Memory B cell (primary cell): ENCODE measurements at places on chromosomes 1 and 21.
A peak's percentile ranks its signal among the peaks of the same experiment; 100 is the strongest.

DNA sequence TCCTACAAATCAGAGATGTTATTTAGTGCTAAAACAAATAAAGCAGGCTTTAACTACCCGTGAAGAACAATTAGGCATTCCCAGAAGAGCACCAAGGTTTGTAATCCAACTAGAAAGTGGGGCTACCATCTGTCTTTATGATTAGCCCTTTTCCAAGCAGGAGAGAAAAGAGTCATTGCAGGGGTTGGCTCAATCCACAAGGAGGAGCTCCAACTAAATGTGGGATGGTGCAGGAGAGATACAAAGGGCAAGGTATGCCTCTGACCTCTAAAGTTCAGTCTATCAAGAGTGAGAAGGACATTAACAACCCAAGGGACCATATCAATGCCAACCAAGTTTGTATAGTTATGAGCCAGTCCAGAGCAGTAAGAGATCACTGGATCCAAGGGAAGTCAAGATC lies 382.7 kb upstream of the DUSP10 start:
- DNase-seq = no peak
- H3K4me1 ChIP-seq = no peaks in the 10 kb centered on the region
- H3K27me3 ChIP-seq = peaks cover 7% of the 10 kb centered on the region
- H3K36me3 ChIP-seq = no peaks in the 10 kb centered on the region
- no peak overlapping the region for H3K27ac ChIP-seq

DNA sequence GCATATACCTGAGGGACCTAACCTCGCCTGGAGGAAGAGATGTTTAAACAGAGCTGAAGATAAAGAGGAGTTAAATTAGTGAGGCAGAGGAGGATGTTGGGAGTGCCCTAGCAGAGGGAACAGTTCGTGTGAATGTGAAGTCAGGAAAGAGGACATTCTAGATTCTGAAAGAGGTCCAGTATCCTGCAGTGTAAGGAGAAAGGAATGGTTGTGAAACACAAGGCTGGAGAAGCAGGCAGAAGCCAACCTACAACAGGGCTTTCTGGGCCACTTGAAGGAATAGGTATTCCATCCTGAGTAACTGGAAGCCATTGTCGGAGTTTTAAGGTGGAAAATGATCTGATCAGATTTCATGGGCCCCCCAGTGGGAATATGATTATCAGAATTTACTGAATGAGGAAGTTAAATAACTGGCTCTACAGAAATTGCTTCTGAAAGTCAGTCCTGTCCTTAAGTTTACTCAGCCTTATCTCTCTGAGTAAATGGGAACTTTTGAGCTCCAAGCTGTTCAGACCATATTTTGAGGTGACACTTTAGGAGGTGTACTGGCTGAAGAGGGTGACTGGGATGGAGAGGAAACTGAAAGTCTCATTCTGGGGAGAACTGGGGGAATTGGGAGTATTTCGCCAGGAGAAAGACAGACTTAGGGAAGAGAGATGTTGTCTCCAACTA lies 24.4 kb upstream of the FAAH start:
- no peaks in the 10 kb centered on the region for H3K27me3 ChIP-seq
- peaks cover 21% of the 10 kb centered on the region for H3K36me3 ChIP-seq
- peak overlapping the region; percentile 88 for H3K27ac ChIP-seq
- DNase-seq = no peak
- peaks cover 18% of the 10 kb centered on the region for H3K4me1 ChIP-seq

- H3K27ac ChIP-seq = peak overlapping the region; percentile 38
- peaks cover 13% of the 10 kb centered on the region for H3K27me3 ChIP-seq
- H3K36me3 ChIP-seq = no peaks in the 10 kb centered on the region
Observed at GRCh38 chr1:3695326-3696217, 43.3 kb downstream of the TP73 start.

DNA sequence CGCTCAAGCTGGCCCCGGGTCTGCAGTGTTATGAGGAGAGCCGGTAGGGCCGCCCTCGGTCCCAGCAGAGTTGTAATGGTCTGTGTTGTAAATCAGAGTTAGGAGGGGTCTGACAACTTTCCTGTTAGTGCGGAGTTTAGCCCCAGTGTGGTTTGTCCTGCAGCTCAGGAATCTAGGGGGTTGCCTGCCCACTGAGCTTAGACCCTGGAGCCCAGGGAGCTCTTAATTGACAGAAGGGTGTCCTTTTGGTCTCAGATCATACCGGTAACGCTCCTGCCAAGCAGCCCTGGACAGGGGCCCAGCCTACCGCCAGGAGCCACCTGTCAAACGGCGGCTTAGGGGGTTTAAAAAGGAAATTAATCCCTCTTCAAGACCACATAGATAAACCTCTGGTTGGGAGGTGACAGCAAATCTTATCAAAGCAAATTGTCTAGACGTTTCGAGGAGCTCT lies 164.4 kb downstream of the DYRK1A start:
- peaks cover 4% of the 10 kb centered on the region for H3K4me1 ChIP-seq
- H3K4me3 ChIP-seq = no peak overlapping the region
- DNase-seq = no peak
- H3K27ac ChIP-seq = no peak overlapping the region

GRCh38 chr1:23040509-23040908 lies 21.2 kb downstream of the KDM1A start:
- no peak for DNase-seq
- H3K4me1 ChIP-seq = peaks cover 3% of the 10 kb centered on the region
- H3K27ac ChIP-seq = no peak overlapping the region
- H3K4me3 ChIP-seq = no peak overlapping the region
- no peaks in the 10 kb centered on the region for H3K27me3 ChIP-seq

DNA sequence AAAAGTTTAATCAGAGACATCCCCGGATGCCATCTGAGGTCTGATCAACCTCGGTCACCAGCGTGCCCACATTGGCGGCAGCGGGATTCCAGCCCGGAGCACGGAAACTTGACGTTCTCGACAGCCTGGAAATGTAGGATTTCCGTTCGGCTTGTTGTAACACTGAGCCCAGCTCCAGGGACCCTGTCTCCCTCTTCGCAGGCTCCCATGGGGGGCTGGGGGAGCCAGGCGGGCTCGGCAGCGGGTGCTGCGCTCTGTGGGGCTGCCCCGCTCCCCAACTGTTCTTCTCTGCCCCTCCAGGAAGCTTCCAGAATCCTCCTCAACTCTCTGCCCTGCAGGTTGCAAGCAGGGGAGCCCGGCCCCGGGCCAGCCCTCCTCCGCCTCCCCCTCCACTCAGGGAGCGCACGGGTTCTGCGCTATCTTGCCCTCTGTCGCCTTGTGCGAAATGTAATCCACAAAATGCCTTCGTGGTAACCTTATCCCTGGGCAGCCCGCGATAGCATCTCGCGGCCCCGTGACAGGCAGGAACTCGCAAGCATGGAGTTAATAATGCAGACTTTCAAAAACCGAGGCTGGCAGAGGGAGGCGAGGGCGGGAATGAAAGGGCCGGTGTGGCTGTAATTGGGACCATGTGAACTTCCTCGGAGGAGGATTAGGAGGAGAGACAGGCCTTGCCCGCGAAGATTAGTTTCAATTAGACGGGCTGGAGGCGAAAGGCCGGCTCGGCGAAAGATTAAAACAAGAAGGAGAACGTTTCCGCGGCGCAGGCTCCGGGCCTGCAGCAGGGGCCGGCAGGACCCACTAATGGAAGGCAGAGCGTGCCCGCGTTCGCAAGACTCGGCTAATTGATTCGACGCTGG lies 53.9 kb upstream of the TTC34 start:
- no peaks in the 10 kb centered on the region for H3K36me3 ChIP-seq
- H3K4me3 ChIP-seq = no peak overlapping the region
- DNase-seq = no peak
- H3K4me1 ChIP-seq = no peaks in the 10 kb centered on the region

DNA sequence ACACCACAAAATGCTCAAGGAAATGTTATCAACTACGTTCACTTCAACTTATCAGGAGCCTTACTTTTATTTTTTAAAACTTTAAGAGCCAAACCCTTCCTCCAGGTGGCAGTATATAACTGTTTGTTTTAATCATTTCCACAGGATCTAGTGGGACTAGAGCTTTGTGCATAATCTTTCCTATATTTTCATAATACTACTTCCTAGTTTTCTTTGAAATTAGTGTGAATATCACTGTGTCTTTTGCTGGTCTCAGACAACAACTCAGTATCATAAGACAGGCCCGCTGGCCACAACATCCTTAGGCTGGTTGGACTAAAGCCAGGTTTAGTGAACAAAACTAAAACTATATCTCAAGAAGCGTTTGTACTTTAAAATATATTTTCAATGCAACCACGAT lies 145.5 kb downstream of the TIAM1 start:
- no peak overlapping the region for H3K27ac ChIP-seq
- H3K27me3 ChIP-seq = peaks cover 7% of the 10 kb centered on the region
- DNase-seq = no peak
- no peaks in the 10 kb centered on the region for H3K36me3 ChIP-seq
- H3K4me3 ChIP-seq = no peak overlapping the region

GRCh38 chr1:205122489-205122882 lies 708 bp upstream of the RBBP5 start:
- peaks cover 6% of the 10 kb centered on the region for H3K36me3 ChIP-seq
- peak overlapping the region; percentile 100 for H3K27ac ChIP-seq
- H3K27me3 ChIP-seq = no peaks in the 10 kb centered on the region

GRCh38 chr1:80217377-80217986 lies 1211.0 kb upstream of the ADGRL4 start:
- H3K36me3 ChIP-seq = no peaks in the 10 kb centered on the region
- no peak overlapping the region for H3K4me3 ChIP-seq
- H3K27ac ChIP-seq = no peak overlapping the region
- H3K4me1 ChIP-seq = peaks cover 6% of the 10 kb centered on the region
- H3K27me3 ChIP-seq = no peaks in the 10 kb centered on the region
- DNase-seq = no peak

GRCh38 chr1:239833723-239834122 lies 258.0 kb upstream of the FMN2 start:
- no peaks in the 10 kb centered on the region for H3K27me3 ChIP-seq
- H3K27ac ChIP-seq = no peak overlapping the region
- H3K4me1 ChIP-seq = no peaks in the 10 kb centered on the region
- no peaks in the 10 kb centered on the region for H3K36me3 ChIP-seq
- no peak for DNase-seq

DNA sequence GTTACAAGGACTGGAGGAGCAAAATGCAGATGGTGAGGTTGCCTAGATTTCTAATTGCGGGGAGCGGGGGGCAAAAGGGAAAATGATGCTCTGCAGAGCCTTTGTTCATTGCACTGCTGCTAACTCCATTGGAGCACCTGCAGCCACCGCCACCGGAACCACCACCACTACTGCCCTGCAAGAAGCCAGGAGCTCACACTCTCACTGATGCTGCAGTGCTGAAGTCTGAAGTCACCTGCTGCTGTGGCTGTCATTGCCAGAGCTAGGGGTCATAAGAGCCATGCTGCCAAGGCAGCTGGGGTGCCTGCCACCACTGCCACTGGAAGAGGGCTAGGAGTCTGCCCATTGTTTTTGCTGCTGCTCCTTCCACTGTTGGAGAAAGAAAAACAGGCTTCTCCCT lies 7.3 kb upstream of the HPCAL4 start:
- no peak for DNase-seq
- H3K27me3 ChIP-seq = peaks cover 13% of the 10 kb centered on the region
- H3K27ac ChIP-seq = no peak overlapping the region
- H3K36me3 ChIP-seq = no peaks in the 10 kb centered on the region
- H3K4me3 ChIP-seq = no peak overlapping the region
- H3K4me1 ChIP-seq = no peaks in the 10 kb centered on the region
